ENCODE measurements at places on chromosomes 2 and 18.

DNA sequence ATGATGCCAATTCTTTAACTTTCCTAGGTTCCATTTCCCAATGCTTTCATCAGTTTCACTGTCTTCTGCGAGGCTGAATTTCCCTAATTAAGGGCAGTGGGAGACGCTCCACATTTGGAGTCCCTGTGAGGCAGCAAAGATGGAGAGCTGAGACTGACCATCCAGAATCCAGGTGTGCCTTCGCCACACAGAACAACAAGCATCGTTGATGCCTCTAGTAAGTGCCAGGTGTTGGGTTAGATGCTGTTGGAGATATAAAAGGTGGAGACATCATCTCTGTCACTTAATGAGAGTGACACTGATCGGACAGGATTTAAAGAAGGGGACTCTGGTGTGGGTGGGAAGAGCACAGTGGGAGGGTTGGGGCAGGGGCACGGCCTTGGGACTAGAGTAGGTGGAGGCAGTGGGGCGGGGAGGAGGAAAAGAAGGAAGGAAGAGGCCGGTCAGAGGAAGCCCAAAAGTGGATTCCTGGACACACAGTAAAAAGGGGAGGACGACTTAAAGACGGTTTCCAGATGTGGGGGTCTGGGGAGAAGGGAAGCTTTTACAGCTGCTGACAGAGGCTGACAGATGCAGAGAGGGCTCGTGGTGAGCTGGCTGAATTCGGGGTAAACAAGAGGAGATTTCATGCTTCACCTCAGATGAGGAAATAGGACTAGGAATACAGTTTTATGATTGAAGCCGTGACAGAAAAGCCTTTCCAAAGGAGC, 113.0 kb downstream of the BCL2 start:
- DNase-seq: no peak

DNA sequence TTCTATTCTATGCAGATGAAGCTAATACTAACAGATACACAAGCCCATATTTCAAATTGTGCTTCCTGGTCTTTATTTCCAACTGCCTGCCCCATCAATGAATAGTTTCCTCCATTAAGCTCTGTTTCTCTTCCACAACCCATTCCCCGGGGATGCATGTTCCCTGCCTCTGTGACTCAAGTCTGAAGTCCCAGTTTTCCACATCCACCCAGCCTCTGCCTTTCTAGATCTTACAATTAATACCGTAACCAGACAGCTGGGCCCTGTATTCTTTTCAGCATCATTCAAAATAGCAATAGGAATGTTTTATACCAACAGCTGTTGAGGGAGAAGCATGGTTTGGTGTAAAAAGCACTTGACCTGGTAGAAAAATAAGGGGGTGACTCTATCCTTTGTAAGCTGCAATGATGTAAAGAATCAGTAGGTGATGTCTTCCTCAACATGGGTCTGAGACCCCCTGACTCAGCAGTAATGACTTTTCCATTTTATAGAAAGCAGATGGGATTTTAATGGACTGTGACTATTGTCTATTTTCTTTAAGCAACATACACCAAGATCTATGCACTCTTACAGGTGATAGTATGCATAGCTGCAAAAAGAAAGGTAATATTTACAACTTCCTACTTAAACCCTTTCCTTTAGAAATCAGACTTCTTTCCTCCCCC, 46.1 kb upstream of the DAPL1 start:
- no peak for DNase-seq

DNA sequence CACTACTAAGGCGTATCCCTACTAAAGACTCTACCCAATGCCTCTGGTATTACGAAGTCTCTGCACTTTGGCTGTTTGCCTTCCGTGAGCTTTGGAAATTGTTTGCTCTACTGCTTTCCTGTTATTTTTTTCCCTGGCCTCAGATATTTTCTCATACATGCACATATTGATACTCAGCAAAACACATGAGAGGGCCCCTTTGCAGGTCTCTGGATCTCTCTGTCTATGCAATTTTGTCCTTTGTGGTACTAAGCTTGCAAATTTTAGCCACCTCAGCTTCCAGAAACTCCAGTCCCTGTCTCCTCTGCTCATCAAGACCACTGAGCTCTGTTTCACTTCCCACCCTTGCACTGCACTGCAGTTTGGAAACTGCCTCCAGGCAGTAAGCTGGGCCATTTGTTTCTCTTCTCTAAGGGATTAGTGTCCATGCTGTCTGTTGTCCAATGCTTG, 46.6 kb downstream of the TAF1B start:
- no peak for DNase-seq

GRCh38 chr2:54946220-54946805, 103.9 kb downstream of the RTN4 start:
- DNase-seq: no peak

DNA sequence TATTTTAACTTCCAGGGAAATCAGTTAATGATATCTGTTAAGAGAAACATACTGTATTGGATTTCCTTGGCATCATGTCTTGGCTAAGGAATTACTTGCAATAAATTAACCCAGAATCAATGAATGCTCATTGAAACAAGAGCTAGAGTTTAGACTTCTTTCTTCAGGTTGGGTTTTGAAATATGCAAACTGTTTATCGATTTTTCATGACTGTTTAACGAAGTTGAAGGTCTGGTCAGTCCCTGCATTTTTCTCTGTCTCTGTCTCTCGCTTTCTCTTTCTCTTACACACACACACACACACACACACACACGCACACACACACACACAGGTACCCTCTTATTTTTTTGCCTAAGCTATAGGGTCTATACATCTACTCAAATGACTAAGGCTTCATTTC, 981.0 kb downstream of the SUCLG1 start:
- no peak for DNase-seq

DNA sequence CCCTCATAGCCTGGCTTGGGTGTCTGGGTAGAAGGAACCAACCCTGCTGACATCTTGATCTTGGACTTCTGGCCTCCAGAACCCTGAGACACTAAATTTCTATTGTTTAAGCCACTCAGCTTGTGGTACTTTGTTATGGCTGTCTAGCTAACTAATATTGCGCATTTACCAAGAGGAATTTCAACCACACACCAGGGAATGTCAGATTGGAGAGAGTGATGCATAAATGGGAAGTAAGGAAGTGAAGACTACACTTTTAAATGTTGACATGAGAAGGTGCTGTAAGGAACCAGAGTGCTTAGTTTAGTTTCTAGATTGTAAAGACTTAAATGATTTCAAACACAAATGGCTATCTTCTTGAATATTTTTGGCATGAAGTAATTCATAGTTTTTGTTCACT, 98.9 kb upstream of the ITGB6 start:
- no peak for DNase-seq

GRCh38 chr18:54392543-54393023, 34.9 kb downstream of the C18orf54 start:
- peak; percentile 69 for DNase-seq

GRCh38 chr18:77067291-77068061, 65.1 kb downstream of the MBP start:
- DNase-seq: peak; percentile 81

- DNase-seq: no peak
Observed at GRCh38 chr2:128530025-128530573, 211.4 kb upstream of the HS6ST1 start.

DNA sequence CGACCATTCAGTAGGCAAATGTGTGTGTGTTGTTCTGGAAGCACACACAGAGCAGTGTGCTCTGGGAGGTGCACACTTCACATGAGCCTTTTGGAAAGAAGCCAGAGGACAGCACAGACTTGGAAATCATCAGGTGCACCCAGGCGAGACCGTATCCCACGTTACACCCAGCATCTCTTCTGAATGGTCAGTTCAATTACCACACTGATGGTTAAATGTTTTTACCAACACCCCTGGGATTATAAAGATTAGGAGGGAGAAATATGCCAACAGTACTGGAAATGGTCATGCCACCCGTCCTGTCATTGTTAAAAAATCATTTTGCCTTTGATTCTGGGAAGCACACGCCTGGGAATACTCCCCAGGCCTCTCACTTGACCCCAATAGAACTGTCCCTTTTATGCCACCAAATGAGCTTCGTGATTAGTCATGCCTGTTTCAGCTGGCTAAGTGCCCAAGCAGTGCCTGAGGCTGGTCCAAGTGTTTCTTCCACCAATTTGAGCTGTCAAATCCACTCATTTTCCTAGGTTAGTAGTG, 183.7 kb downstream of the NRP2 start:
- no peak for DNase-seq

- DNase-seq: no peak
Observed at GRCh38 chr2:148058641-148059040, 37.8 kb downstream of the MBD5 start.

DNA sequence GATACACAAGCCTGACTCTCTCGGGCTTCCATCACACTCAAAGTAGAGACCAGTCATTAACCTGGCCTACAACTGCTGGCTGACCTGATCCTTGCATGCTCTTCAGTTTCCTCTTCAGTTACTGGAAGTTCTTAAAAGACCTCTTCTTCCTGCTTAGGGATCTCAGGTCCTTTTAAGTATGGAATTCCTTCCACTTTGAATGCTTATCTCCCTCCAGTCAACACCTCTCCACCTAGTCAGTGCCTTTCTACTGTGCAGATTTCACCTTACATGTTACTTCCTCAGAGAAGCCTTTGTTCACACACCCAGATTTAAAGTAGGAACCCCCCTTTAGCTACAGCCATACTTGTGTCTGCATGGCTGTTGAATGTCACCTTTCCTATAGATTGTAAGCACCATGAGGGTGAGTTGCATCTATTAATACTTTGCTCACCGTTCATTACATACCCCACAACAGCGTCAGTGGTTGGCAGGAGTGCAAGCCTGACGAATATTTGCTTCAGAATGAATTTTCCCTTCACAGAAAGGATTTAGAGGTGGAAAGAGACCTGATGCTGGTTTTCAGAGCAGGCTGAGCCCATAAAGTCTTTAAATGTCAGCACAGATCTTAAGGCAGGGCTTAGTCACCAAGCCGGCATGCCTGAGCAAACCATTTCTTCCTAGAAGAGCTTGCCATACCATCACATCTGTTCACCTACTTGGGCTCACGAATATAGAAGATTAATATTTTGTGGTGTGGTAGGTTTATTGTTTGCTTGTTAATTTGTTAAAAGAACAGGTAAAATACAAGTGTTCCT, 90.1 kb downstream of the ACVR1 start:
- no peak for DNase-seq

DNA sequence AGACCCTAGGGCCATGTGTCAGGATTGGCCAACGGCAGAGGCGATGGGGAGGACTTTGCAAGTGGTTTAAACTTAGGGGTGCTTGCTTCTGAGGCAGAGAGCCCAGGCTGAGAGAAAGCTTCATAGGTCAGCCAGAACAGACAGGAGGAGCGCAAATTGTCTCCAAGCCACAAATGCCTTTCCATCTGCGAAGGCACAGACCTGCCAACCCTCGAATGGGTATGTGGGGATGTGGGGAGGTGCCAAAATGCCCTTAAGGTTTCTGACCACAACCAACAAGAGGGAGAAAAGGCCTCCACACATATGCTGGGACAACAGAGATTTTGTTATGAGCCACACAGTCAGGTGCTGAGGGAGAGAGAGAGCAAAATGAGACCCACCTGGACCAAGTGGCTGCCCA, 283.6 kb downstream of the CYP26B1 start:
- no peak for DNase-seq

DNA sequence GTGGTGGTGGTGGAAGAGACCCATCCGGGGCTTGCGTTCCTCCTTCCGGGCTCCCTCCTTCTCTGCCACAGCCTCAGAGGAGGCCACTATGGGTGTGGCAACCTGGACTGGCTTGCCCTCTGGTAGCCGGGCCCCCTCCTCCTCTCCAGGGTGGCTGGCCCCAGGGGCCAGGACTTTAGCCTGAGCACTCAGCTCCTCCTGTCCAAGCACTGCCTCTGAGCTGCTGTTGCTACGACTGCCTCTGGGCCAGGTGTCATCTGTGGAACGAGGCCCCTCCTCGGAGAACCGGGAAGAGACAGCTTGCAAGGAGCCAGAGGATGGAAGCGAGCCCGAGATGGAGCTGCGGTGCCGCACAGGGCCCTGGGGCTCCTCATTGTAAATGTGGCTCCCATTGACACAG, 16.7 kb upstream of the SFXN5 start:
- no peak for DNase-seq

- no peak for DNase-seq
Observed at GRCh38 chr2:53183581-53183980, 584.0 kb upstream of the CHAC2 start.

DNA sequence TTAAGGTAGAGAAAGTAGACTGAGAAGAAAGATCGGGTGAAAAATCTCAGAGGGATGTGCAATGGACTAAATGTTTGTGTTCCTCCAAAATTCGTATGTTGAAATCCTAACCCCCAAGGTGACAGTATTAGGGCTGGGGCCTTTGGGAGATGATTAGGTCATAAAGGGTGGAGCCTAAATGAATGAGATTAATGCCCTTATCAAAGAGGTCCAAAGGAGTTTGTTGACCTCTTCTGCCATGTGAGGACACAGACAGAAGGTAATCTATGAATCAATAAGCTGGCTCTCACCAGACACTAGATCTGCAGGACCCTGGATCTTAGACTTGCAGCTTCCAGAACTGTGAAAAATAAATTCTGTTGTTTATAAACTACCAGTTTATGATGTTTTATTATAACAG, 2.7 kb upstream of the NMI start:
- DNase-seq: no peak

DNA sequence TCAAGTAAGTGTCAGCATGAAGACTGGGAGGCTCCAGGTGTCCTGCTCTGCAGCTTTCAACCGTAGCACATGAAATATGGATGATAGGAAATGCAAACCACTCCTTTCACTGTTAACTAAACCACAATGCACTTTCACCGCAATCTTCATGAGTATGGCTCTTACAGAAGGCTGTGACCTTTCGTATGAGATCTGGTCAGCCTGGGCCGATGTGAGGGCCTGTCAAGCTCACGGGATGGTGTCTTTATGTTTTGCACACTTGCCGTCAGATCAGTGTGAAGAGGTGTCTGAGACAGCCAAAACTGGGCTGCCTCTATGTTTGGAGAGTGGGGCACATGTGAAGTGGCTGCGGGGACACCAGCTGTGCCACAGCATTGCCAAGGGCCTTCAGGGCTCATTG, 62.8 kb upstream of the AFF3 start:
- DNase-seq: no peak
